ENCODE measurements at places on chromosomes 4 and X.

GRCh38 chrX:1472975-1473374 lies 20.3 kb upstream of the ASMTL start:
- DNase-seq = no peak
- H3K4me1 ChIP-seq = peaks cover 64% of the 10 kb centered on the region
- H3K4me3 ChIP-seq = peak overlapping the region; percentile 13
- H3K27me3 ChIP-seq = no peaks in the 10 kb centered on the region

GRCh38 chr4:2650276-2650675 lies 105.9 kb downstream of the TNIP2 start:
- H3K27me3 ChIP-seq = no peaks in the 10 kb centered on the region
- peaks cover 26% of the 10 kb centered on the region for H3K4me1 ChIP-seq
- H3K4me3 ChIP-seq = no peak overlapping the region
- no peak for DNase-seq
- H3K27ac ChIP-seq = no peak overlapping the region

- peak overlapping the region; percentile 42 for H3K4me3 ChIP-seq
- no peaks in the 10 kb centered on the region for H3K36me3 ChIP-seq
- peaks cover 54% of the 10 kb centered on the region for H3K4me1 ChIP-seq
- H3K27me3 ChIP-seq = no peaks in the 10 kb centered on the region
These were observed 532 bp upstream of the SH3BP2 start for GRCh38 chr4:2792396-2792710.

- DNase-seq = no peak
- no peak overlapping the region for H3K4me3 ChIP-seq
- no peaks in the 10 kb centered on the region for H3K4me1 ChIP-seq
- H3K36me3 ChIP-seq = no peaks in the 10 kb centered on the region
- H3K27ac ChIP-seq = no peak overlapping the region
These were observed 33.8 kb downstream of the CXCL1 start for GRCh38 chr4:73902817-73903547.

DNA sequence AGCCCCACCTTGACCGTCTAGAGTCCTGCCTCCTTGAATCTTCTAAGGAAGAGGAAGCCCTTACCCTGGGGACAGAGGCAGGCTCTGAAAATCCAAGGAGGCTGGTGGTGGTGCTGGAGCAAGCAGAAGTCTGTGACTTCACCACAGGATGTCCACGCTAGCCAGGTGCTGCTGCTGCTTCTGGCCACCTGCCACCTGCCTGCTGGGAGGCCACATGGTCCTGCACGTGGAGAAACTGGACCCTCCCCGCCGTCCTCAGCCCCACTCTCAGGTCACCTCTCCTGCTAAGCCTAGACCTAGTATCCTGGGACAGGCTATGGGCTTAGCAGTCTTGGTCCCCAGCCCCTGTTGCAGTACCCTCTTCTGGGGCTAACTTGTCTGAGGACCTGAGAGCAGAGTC lies 15.8 kb downstream of the TMEM31 start:
- peaks cover 6% of the 10 kb centered on the region for H3K27me3 ChIP-seq
- H3K4me1 ChIP-seq = no peaks in the 10 kb centered on the region
- no peak overlapping the region for H3K27ac ChIP-seq
- H3K36me3 ChIP-seq = no peaks in the 10 kb centered on the region
- DNase-seq = no peak
- no peak overlapping the region for H3K4me3 ChIP-seq

- no peak overlapping the region for H3K4me3 ChIP-seq
- H3K36me3 ChIP-seq = no peaks in the 10 kb centered on the region
- H3K27ac ChIP-seq = no peak overlapping the region
- no peaks in the 10 kb centered on the region for H3K4me1 ChIP-seq
- DNase-seq = no peak
These were observed 409.3 kb upstream of the NWD2 start for GRCh38 chr4:36835246-36835645.

DNA sequence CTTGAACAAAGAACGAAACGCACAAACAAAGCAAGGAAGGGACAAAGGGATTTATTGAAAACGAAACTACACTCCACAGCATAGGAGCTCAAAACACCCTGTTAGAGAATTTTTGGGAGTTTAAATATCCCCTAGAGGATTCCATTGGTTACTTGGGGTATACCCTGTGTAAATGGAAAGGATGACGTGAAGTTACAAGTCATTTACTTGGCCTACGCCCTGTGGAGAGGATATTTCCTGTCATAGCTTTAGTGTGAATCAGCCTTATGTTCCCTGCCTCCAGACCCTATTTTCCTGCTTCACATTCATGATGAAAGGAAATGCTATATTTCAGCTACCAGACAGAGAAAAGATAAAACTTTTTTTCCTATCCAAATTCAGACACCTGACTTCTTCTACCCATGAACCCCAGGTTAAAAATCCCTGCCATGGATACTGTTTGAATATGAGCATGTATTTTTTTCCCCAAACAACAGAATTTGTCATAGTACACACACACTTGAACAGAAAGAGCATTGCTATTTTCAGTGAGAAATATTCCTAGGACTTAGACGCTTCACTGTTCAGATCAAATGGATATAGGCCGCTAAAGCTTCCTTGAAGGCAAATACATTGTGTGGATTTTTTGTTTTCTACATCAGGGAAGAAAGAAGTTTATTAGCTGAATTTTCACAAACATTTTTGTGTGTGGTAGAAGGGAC lies 20.4 kb downstream of the PIN4 start:
- no peaks in the 10 kb centered on the region for H3K27me3 ChIP-seq
- DNase-seq = no peak
- H3K4me3 ChIP-seq = no peak overlapping the region
- no peaks in the 10 kb centered on the region for H3K4me1 ChIP-seq
- H3K27ac ChIP-seq = no peak overlapping the region
- H3K36me3 ChIP-seq = peaks cover 4% of the 10 kb centered on the region

DNA sequence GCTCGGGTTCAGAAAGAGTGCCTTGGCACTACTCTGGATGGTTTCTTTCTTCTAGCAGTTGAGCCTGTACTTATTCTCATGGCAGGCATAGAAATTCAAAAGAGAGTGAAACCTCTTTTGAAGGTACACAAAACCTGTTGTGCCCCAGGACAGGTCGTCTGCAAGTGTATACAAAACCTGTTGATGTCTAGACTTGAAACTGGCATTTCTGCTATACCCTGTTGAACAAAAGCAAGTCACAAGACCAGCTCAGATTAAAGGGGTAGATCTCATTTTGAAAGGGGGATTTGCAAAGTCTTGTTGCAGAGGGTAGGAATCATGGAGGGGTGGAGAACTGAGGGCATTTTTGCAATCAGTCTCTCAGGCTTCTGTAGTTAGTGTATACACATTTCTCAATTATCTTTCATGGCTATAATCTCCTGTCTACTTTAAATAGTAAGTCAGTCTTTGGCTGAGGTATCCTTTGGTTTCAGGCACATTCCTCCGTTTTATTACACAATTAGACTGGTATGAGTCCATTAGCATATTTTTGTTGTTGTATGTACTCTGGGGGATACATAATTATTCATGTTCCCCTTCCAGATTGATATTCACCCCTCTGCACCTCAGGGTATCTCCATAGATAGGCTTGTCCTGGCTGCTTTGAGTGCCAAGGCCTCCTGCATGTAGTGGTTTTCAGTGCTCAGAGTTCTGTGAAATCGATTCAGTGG lies 251.4 kb downstream of the DTHD1 start:
- no peaks in the 10 kb centered on the region for H3K36me3 ChIP-seq
- H3K27ac ChIP-seq = no peak overlapping the region
- H3K27me3 ChIP-seq = no peaks in the 10 kb centered on the region
- H3K4me3 ChIP-seq = no peak overlapping the region
- no peaks in the 10 kb centered on the region for H3K4me1 ChIP-seq

DNA sequence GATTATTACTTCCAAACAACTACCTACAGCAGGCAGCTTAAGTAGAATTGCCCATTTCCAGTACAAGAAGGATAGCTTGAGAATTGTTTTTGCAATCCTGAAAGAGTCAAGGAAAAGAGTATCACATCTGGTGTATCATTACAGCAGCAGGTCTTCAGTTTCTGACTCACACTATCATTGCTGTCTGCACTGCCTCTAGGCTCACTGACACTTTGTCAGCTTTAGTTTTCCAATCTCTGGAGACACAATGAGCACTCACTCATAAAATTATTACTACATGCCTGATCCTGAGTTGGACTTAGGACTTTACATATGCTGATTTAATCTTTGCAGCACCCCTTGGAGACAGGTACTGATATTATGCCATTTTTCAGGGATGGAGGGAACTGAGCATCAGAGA lies 244.6 kb upstream of the BOD1L1 start:
- no peak for DNase-seq
- H3K36me3 ChIP-seq = no peaks in the 10 kb centered on the region
- H3K27me3 ChIP-seq = no peaks in the 10 kb centered on the region
- H3K4me3 ChIP-seq = no peak overlapping the region

DNA sequence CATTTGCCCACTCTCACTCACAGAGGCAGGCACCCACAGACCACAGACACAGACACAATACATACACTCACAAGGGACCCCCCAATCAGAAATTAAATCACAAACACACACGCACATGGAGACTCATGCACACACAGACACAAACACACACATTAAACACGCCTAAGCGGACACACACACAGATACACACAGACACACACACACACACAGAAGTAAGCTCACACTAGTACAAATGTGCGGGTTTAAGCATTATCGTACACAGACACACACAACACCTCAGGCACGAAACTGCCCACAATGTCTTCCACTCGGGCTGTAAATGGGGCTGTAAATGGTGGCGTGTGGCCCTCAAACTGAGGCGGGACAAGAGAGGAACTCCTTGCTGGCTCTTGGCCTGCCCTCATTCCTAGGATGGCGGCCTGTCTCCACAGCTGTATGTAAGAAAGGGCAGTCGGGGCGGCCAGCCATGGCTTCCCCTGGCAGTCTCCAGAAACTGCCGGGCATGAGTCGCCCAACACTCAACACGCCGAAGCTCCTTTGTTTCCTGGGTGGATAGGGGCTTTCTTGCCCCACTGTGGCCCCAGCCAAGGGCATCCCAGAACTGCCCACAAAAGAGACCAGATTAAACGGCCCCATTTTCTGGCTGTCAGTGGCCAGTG lies 53.9 kb downstream of the NBDY start:
- no peak for DNase-seq
- peaks cover 13% of the 10 kb centered on the region for H3K36me3 ChIP-seq
- H3K4me3 ChIP-seq = no peak overlapping the region
- H3K27ac ChIP-seq = peak overlapping the region; percentile 73
- peaks cover 38% of the 10 kb centered on the region for H3K4me1 ChIP-seq

DNA sequence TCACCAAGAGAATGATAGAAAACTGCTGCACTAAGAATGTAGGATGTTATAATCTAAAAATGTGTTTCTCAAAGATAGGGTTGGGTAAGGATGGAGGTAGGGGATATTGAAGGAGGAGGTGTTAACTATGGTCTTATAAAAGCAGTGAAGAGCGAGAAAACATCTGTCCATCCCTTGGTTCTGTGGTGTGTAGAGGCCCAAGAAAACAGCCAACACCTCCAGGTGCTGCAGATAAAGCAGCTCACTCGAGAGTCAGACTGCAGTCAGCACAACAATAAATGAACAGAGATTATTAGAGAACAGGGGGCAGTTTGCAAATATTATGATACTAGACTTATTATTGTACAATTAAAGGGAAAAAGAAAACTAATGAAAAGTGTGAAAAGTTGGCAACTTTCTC lies 141.5 kb downstream of the CAMK2D start:
- DNase-seq = no peak
- H3K36me3 ChIP-seq = peaks cover 20% of the 10 kb centered on the region
- peaks cover 8% of the 10 kb centered on the region for H3K4me1 ChIP-seq
- no peaks in the 10 kb centered on the region for H3K27me3 ChIP-seq

GRCh38 chrX:78168065-78168464 lies 28.6 kb upstream of the TAF9B start:
- no peak overlapping the region for H3K4me3 ChIP-seq
- H3K36me3 ChIP-seq = no peaks in the 10 kb centered on the region
- no peak for DNase-seq
- H3K27ac ChIP-seq = no peak overlapping the region

- peaks cover 25% of the 10 kb centered on the region for H3K36me3 ChIP-seq
- DNase-seq = no peak
- no peaks in the 10 kb centered on the region for H3K27me3 ChIP-seq
- no peak overlapping the region for H3K4me3 ChIP-seq
- H3K27ac ChIP-seq = no peak overlapping the region
These were observed 31.7 kb downstream of the TXK start for GRCh38 chr4:48102303-48102702.

DNA sequence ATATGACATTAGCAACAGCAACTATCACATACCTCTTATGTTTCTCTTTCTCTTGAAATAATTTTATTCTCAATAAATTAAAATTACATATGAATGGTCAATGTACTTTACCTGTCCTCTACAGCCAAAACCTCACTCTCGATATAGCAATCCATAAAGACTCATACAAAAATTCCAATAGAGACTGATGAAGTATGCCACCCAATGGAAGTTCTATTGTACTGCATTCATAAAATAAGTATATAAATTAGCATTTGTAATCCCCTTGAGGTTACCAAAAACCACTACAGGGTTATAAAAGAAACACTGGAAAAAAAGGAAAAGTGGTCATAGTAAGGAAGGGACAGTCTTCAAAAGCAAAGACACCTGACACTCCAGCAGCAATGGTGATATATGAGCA lies 32.8 kb downstream of the CLDN2 start:
- no peak overlapping the region for H3K4me3 ChIP-seq
- DNase-seq = no peak
- no peaks in the 10 kb centered on the region for H3K4me1 ChIP-seq
- no peak overlapping the region for H3K27ac ChIP-seq

- DNase-seq = no peak
- H3K27ac ChIP-seq = no peak overlapping the region
- peaks cover 20% of the 10 kb centered on the region for H3K27me3 ChIP-seq
These were observed 9.9 kb downstream of the PRDM8 start for GRCh38 chr4:80207172-80207583.

DNA sequence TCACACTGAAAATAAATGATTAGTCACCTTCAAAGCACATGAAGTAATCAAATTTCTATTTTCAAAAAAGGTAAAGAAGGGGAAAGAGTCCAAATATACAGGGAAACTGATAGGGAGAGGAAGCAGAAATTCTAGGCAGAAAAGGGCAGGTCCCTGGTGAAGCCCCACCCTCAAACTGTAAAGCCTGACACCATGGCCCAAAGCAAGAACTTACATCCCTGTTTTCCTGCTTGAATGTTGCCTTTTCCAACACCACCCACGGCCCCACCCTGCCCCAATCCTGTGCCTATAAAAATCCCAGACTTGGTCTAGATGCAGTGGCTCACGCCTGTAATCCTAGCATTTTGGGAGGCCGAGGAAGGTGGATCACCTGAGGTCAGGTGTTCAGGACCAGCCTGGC lies 361.8 kb downstream of the PPP3CA start:
- no peak overlapping the region for H3K4me3 ChIP-seq
- H3K27ac ChIP-seq = no peak overlapping the region
- no peaks in the 10 kb centered on the region for H3K4me1 ChIP-seq
- no peak for DNase-seq
- H3K27me3 ChIP-seq = no peaks in the 10 kb centered on the region

- no peaks in the 10 kb centered on the region for H3K36me3 ChIP-seq
- H3K4me1 ChIP-seq = no peaks in the 10 kb centered on the region
- DNase-seq = no peak
- no peak overlapping the region for H3K4me3 ChIP-seq
- H3K27ac ChIP-seq = no peak overlapping the region
- H3K27me3 ChIP-seq = no peaks in the 10 kb centered on the region
These were observed 6.3 kb upstream of the AREG start for GRCh38 chr4:74438661-74439060.

Data from activated T-helper 1 cell treated with anti-CD3 and anti-CD28 coated beads, Interleukin-12 subunit alpha, Interleukin-12 subunit beta, Interleukin-2, Interleukin-4 antibody, amounts not matched to agents 30 ng/mL and 10 ng/mL and 1 ng/mL, durations not matched to agents 14 hours and 24 hours and 36 hours (primary cell).